ENCODE measurements at places on chromosomes 16 and 17. TPM values are rescaled to one million over a fixed set of nuclear protein-coding genes. Genes with fewer than 3 reads are reported as not detected.

The NGFR gene
- total RNA-seq = 1.5 TPM

The C16orf87 gene
- 7.5 TPM for total RNA-seq

The PPP1R27 gene
- 0.15 TPM for total RNA-seq

The ADAT1 gene
- 32.3 TPM for total RNA-seq

The TBC1D26 gene
- under 0.01 TPM for total RNA-seq

The CIAO3 gene
- 24.4 TPM for total RNA-seq

The YBX2 gene
- total RNA-seq = not detected

The ABCA8 gene
- total RNA-seq = 85.5 TPM

The OTOA gene
- not detected for total RNA-seq

The PABPN1L gene
- total RNA-seq = not detected

The PCTP gene
- total RNA-seq = 16.8 TPM

The RAB11FIP4 gene
- 18.3 TPM for total RNA-seq

Measured in smooth muscle cell of the coronary artery (primary cell).